Fibroblast of lung (primary cell): ENCODE measurements at places on chromosomes 4 and X. TPM values are rescaled to one million over a fixed set of nuclear protein-coding genes. Genes with fewer than 3 reads are reported as not detected.
A peak's percentile ranks its signal among the peaks of the same experiment; 100 is the strongest.

GRCh38 chr4:30790998-30791397 lies 70.8 kb downstream of the PCDH7 start:
- no peak for DNase-seq

GRCh38 chrX:45758738-45759397 lies 558.2 kb upstream of the DIPK2B start:
- DNase-seq, result no peak

- DNase-seq, result no peak
Observed at GRCh38 chrX:150088042-150088441, 149.8 kb upstream of the EOLA2 start.

SPANXA2 gene
- not detected in 2 replicates for total RNA-seq

DNA sequence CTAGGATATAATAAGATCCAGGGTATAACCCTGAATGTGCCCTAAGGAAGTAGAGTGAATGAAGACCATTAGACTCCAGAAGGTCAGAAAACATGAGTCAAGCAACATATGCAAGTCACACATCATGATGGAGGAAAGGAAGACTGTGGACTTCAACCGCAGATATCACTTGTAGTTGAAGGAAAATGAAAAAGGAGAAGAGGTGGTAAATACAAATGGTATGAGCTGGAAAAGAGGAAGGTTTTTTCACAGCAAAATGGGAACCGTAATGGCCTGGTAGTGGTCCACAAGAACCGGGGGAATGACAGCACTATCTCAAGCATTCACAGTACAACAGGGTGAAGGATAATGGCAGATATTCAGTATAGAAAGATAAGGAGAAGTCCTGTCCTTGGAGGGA lies 5.2 kb upstream of the SCFD2 start:
- DNase-seq, result no peak

- DNase-seq, result peak; percentile 31
Observed at GRCh38 chr4:70559211-70559830, 32.7 kb upstream of the AMBN start.

GRCh38 chr4:163467082-163467770 lies 6.3 kb downstream of the TKTL2 start:
- no peak for DNase-seq

GRCh38 chr4:3484057-3484973 lies 21.2 kb downstream of the DOK7 start:
- DNase-seq, result no peak

DNA sequence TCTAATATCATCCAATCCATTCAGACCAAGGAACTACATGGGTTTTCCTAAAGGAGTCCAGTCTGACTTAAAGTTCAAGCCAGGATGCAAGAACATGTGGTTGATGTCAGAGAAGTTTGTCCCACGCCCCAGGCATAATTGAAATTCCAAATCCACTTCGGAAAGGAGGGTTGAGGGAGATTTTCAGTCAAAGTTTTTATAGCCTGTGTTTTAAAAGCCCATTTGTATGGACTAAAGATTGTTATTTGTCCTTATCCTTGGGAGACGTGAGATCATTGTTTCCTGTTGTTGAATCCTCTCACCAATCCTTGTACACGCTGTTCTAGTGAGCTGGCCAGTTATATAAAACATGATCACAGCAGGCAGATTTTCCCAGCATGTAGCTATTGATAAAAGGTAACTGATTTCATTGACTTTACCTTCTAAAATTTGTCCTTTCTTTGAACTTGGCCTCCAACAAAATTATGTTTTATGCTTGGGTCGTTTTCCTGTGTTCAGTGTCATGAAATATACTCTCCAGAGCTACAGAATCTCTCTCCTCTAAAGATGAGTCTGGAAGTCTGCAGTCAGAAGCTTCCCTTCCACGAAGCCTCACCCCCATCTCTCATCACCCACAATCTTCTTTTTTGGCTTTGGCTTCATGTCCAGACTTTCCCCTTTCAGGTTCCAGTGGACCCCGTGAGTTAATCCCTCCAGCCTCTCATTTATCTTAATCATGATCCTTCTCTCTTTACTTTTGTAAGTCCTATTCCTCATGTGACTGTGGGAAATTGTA lies 92.9 kb downstream of the ATP10D start:
- DNase-seq, result peak; percentile 32

DNA sequence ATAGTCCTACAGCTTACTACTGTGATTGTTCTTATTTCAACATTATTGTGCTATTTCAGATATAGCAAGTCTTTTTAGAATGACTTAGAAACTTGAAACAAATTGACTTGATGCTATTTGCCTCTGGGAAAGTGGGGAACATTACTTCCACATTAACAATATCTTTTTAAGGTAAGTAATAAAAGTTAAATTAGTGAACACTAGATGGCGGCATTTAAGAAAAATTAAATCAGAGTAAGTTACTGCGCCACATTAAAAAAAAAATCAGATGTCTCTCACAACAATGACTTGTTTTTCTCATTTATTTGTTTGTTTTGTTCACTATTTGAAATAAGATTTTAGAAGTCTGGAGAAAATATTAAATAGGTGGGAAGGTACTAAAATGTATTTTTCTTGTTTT lies 1026.9 kb upstream of the SLIT2 start:
- peak; percentile 23 for DNase-seq

AMTN gene
- total RNA-seq, result not detected in 2 replicates

DNA sequence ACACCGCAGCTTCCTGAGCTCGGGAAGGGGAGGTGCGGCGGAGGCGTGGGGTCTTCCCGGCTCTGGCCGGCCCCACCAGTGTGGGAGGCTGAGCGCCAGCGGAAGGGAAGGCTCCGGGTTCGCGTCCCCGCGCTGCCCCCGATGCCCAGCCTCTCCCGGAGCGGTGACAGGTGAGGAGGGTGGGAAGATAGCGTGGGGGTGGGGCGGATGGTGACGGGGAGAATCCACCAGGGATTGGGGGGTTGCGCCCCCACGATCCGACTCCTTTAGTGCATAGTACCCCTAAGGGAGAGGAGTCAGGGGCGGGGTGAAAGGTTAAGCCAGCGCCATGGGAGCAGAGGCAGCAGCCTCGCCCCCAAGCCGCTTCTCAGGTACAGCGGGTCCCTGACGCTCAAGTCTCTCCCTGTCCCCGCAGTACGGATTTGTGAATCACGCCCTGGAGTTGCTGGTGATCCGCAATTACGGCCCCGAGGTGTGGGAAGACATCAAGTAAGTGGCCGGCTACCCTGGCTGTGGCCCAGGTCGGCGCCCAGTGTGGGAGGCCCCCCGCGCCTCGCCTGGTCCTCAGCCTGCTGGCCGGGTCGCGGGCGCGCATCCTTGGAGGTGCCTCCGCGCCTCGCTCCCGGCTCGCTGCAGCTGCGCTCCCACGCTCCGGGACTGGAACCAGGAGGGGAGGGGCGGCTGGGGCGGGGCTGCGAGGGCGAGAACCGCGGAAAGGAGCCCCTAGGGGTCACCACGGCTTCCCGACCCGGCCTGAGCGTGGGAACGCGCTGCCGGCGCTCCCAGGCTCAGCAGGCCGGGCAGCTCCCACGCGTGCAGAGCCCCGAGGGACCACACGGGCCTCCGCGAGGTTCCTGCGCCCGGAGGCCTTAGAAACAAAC lies 791 bp downstream of the GUCY1B1 start:
- peak; percentile 61 for DNase-seq

DNA sequence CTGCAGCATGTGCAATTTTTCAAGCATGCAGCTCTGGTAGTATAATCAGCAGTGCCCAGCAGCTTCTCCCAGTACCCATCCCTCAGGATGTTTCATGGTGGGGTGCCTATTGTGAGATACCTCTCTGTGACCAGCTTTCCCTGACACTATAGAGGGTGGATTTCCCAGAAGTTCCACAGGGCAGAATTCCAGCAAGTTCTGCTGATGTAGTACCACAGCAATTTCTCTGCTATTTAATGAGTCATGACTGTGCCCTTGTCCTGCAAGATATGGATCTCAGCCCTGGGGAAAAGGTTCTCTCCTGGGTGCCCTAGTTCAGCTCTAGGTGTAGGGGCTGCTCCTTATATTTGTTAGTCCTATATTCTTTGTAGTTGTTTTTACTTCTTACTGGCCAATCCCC lies 174.8 kb downstream of the ENOX2 start:
- peak; percentile 58 for DNase-seq

DNA sequence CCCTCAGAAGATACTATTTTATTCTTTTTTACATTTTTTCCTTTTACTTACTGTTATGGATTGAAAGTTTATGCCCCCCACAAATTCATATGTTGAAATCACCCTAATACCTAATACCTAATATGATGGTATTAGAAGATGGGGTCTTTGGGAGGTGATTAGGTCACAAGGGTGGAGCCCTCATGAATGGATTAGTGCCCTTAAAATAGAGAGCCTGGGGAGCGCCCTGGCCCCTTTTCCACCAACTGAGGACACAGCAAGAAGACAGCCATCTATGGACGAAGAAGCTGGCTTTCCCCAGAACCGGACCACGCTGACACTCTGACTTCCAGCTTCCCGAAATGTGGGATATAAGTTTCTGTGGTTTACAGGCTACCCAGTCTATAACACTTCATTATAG lies 58.6 kb upstream of the FAT1 start:
- no peak for DNase-seq

- no peak for DNase-seq
Observed at GRCh38 chrX:120147537-120147936, 10.9 kb upstream of the RHOXF2 start.

DNA sequence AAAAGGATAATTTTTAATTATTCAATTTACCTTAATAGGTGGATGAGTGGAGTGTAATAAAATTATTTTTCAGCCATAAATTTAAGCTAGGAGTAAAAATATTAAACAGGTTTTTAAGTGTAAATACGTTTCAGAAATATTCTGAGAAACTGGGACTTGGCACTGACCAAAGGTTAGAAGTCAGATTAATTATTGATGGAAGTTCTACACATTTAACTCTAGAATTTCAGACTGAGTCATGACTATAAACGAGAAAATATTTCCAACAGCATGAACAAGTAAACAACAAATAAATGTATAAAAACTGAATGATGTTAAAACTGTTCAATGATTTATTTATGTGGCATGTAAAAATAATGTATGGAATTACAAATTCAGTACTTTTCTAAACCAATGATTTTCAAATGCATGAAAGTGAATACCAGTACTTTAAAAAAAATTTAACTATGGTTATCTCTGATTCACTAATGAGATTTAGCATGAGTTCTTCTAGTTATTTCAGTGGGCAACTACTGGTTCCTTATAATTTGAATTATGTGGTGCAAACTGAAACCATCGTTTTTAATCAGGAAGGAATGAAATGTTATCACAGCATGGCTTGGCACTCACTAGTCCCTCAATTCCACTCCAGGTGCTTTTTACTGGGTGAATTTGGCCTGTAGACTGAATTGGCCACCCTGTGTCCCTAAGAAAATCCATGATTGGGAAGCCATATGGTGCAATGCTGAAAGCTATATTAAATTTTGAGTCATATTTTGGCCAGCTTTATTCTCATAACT lies 244.2 kb downstream of the FSTL5 start:
- DNase-seq, result no peak

GRCh38 chr4:101792056-101792590 lies 1.6 kb downstream of the BANK1 start:
- DNase-seq, result peak; percentile 21

DNA sequence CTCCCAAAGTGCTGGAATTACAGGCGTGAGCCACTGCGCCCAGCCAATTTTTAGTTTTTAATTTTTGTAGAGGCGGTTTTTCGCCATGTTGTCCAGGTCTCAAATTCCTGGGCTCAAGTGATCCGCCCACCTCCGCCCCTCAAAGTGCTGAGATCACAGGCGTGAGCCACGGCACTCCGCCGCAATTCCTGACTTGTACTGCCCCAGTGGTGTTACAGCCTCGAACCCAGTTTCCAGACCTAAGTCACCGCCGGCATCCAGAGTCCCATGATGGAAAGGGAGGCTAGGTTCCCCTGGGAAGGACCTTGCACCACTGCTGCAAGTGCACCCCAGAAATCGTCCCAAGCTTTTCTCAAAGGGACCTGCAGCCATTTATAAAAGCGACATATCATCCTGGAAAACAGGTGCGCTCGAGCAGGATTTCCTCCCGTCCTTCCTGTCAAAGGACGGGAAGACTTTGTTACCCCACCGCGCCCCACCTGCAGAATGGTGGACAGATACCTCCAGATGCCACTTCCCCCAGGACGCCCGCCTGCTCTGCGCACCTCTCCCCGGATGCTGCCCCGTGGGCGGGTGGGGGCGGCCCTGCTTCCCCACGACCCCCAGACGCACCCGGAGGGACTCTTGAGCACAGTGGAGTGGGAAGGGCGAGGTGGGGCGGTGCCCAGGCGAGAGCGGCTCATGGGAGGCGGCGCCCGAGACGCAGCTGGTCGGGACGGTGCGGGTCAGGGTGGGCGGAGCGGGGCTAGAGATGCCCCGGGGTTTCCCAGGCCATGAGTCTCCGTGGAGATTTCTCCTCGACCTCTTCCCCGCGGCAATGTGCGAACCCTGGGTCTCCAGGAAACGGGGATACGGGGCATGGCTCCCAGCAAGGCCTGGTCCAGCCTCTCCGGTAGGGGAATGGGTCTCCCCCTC lies 947 bp upstream of the RPL10 start:
- peak; percentile 54 for DNase-seq

- DNase-seq, result peak; percentile 0
Observed at GRCh38 chrX:83759872-83760271, 101.1 kb upstream of the CYLC1 start.

DNA sequence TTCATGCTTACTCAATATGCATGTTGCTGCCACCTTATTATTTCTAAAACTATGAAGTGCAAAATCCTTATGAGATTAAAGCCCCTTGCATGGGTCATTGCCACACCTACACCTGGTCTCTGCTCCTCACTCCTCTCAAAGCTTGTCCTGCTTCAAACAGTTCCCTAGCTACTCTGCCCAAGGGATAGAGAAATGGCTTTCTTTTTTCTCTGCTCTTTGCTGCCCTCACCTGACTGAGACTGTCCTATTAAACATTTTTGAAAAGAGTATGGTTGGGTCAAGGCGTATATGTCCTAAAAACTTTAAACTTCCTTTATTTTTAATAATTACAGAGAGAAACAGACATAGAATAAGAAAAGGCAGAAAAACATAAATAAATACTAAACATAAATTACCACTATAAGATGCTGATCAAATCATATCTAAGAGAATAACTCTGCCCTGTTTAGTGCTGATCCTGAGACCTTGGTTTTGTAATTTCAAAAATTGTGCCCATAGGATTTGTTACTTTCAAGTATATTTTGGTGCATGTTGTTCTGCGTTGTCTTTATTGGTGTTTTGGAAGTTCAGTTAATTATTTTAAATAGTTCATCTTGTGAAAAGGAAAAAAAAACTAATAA lies 704.9 kb upstream of the PABPC4L start:
- peak; percentile 3 for DNase-seq

FLNA gene
- total RNA-seq, result 2,298 and 2,728 TPM in 2 replicates

- DNase-seq, result no peak
Observed at GRCh38 chrX:30313322-30313721, 4.1 kb upstream of the NR0B1 start.

SSX4 gene
- not detected in 2 replicates for total RNA-seq

AASDH gene
- total RNA-seq, result 21.8 and 24.6 TPM in 2 replicates
